ENCODE measurements at places on chromosomes 6 and 20.

GRCh38 chr6:139242457-139243240 is 49.1 kb downstream of the TXLNB start:
- no peak for DNase-seq

DNA sequence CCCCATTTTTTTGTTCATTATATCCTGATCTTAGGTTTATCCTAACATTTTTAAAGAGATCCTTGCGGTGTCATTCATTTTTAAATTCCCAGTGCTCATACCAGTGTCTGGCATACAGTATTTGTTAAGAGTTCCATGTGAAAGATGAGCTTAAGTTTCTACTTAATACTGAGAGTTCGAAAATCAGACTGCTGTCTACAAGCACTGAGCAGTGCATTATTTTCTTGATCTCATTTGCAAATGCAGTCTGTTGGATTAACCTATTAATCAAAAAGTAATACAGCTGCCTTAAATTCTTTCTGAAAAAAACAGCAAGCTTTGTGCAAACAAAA is 663 bp downstream of the COQ3 start:
- peak; percentile 62 for DNase-seq

GRCh38 chr6:36840432-36841403 is 1.5 kb upstream of the CPNE5 start:
- no peak for DNase-seq

DNA sequence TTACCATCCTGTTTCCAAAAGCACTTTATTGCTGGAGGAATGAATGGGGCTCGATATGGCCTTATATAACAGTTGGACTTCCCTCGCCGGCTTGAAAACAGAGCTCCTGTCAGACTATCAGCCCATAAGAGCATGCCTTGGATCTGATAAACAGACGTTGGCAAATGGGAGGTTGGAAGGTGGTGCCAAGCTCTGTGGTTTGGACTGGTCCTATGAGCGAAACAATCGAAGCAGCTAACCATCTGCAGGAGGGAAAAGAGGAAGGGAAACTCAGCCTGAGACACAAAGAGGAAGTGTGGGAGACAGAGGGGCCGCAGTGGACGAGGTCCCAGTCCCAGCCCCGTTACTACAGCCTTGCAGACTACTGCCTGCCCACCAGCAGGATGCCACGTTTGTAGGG is 92.9 kb downstream of the TFAP2C start:
- DNase-seq = peak; percentile 91

GRCh38 chr20:42701948-42702347 is 487.8 kb downstream of the PTPRT start:
- no peak for DNase-seq

- no peak for DNase-seq
Observed at GRCh38 chr20:39661833-39662232, 699.7 kb downstream of the DHX35 start.

DNA sequence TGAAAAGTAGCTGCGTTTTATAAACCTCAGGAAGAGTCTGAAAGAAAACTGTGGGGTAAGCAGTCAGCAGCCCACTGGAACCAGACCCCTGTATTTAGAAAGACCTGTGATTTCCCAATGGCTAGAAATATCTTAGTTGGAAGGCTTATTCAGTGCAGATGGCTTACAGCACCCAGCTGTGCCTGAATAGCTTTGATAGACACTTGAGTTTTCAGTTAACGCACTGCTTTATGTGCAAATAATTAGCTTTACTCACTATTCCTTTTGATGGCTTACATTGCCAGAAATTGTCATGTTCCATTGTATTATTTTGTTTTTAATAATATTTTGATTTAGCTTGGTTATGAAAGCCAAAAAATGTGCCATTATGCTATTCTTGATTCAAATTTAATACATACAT is 465.3 kb upstream of the SYNCRIP start:
- no peak for DNase-seq

DNA sequence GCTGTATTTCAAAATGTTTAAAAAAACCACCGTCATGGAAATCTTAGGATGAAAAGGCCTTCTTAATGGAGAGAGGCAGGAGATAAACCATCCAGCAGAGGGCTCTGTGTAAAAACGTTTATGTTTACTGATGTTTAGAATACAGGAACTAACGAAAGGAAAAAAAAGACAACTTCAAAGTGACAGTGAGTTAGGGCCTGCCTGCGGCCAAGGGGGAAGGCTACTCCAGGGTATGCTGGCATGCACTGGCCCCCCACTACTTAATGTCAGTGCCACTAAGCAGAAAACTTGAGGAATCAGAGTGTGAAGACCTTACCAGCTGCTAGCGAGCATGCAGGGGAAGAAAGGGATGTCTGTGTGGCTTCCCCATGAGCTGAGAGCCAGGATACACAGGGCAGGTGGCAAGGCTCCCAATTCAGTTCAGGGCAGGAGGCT is 47.7 kb downstream of the AKAP7 start:
- DNase-seq = peak; percentile 63

- DNase-seq = no peak
Observed at GRCh38 chr6:89951574-89952104, 57.4 kb downstream of the GJA10 start.

DNA sequence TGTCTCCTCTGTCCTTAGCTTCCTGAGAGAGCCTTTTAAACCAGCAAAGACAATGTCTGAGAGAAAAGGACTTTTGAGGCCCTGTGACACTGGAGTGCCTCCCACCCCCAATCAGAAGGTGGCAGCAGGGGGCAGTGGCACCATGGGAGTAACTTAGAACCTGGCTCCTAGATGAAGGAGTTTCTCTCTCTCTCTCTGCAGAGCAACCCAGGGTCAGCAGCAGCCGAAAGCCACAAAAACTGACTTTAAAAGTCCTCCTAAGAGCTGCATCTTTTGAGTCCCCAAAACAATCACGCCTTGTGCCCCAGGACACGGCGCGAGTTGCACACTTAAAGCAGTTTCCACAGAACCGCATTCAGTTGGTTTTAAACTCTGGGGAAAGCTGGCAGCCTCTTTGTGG is 5.3 kb upstream of the TCP11 start:
- DNase-seq = peak; percentile 74

DNA sequence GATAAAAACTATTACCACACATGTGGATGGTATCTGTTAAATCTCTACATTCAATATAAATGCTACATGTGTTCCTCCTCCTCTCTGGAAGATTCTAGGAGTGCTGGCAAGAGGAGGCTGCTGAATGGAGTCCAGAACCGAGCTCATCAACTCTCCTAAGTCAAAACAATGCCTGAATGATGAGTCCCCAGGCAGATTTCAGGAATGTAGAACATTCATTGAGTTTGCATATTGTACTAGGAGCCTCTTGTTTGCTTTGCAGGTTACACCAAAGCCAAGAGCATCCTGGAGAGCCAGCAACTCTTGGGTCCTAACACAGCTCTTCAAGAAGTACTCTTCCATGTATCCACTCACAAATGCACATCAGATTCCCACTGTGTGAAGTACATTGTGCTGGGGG is 117.6 kb upstream of the UST start:
- no peak for DNase-seq

DNA sequence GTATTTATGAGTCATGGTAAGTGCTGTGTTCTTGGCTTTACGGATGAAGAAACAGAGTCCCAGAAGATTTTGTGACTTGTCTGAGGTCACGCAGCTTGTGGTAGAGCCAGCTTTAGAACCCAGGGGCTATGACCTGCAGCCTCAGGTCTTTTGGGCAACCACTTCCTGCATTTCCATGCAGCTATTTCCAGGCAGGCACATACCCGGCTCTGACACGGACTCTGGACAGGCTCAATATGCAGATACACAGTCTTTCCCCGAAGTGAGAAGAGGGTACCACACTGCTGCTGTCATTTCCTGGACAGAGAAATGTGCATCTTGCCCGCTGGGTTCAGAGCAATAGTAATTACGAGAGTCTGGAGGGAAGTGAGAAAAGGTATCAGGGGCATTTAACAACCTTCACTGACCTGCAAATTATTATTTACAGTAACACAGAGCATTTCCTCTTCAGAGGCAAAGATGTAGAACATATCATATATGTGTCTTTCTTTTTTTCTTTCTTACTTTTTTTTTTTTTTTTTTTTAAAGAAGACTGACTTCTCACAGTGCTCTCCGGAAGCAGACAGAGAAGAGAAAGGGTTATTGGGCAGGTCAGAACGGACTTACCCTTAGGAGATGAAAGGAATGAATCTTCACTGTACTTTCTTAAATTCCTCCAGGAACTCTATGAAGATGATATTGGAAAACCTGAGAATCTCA is 185.1 kb downstream of the CLIC5 start:
- no peak for DNase-seq

- no peak for DNase-seq
Observed at GRCh38 chr6:88823998-88824397, 139.4 kb downstream of the RNGTT start.

- DNase-seq = no peak
Observed at GRCh38 chr6:45576648-45577624, 199.2 kb upstream of the SUPT3H start.

GRCh38 chr20:13772529-13772928 is 12.2 kb downstream of the ESF1 start:
- DNase-seq = no peak

GRCh38 chr20:64101731-64102621 is 5.4 kb downstream of the NPBWR2 start:
- DNase-seq = peak; percentile 89

GRCh38 chr6:5205877-5206850 is 54.6 kb downstream of the LYRM4 start:
- no peak for DNase-seq

- DNase-seq = no peak
Observed at GRCh38 chr6:7145885-7146828, 38.4 kb downstream of the RREB1 start.

DNA sequence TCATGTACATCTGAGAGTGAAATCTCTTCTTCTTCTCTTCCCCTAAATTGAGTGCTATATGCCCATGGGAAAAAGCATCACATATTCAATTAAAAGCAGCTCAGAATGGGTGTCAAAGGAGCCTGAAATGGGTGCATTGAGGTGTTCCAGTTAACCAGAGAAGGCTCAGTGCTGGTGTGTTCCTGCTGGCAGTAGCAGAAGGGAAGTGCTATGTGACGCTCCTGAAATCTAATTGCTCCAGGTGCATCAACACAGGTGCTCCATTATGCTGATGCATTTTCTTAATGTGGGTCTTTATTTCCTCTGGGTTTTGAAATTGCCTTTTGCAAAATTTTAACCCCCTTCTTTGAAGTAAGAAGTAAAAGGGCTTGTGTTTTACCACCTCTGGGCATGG is 17.9 kb downstream of the SLC22A2 start:
- DNase-seq = no peak

GRCh38 chr6:115602466-115602865 is 458.2 kb downstream of the FRK start:
- DNase-seq = no peak

DNA sequence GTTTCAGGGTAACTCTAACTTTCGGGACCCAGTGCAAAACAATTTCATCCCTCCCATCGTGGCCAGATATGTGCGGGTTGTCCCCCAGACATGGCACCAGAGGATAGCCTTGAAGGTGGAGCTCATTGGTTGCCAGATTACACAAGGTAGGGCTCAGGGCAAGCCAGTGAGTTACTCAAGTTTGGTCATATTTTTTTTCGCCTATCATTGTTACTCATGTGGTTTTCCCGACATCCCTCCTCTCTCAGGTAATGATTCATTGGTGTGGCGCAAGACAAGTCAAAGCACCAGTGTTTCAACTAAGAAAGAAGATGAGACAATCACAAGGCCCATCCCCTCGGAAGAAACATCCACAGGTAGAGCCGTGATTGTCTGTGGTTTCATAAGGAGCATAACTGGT is 58.2 kb downstream of the DCBLD1 start:
- no peak for DNase-seq

- no peak for DNase-seq
Observed at GRCh38 chr6:16413399-16413798, 175.0 kb downstream of the GMPR start.

- peak; percentile 92 for DNase-seq
Observed at GRCh38 chr20:3781153-3781910, at the start of gene SPEF1. Gene SPEF1 (minus strand): TSS chr20:3781448. CDS start chr20:3781287, 161 bp downstream.

- no peak for DNase-seq
Observed at GRCh38 chr20:46135856-46136633, 17.9 kb downstream of the CD40 start.

DNA sequence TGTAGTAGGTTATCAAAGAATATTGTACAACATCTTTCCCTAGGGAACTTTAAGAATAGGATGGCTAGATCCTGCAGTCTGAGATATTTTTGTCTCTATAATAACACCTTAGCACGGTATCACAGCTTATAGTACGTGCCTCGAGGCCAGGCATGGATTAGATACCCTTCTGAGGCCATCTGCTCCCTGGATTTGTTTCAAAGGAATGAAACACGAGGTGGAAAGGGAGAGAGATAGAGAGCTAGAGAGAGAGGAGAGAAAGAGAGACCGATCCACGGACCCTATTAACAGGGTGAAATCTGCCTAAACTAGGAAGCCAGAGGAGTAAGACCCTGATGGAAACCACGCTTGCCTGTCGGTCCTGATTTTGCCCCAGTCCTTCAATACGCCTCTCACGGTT is 92.5 kb downstream of the CD83 start:
- no peak for DNase-seq

DNA sequence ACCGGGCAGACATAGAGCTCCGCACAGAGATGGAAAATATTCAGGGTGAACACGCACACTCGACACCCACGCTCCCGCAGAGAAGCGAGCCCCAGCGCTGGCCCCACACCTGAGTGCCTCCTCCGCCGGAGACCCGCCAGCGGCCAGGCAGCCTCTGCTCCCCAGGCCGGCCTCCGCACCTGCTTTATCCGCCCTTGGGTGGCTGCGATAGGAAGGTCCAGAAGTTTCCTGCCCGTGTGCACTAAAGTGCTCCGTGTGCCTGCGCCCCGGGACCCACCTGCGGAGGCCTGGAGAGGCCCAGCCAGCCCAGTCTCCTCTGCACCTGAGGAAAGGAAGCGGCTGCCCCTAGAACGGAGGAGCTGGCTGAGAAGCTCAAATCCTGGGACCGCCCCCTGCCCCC is 10.8 kb upstream of the FOXC1 start:
- DNase-seq = no peak

DNA sequence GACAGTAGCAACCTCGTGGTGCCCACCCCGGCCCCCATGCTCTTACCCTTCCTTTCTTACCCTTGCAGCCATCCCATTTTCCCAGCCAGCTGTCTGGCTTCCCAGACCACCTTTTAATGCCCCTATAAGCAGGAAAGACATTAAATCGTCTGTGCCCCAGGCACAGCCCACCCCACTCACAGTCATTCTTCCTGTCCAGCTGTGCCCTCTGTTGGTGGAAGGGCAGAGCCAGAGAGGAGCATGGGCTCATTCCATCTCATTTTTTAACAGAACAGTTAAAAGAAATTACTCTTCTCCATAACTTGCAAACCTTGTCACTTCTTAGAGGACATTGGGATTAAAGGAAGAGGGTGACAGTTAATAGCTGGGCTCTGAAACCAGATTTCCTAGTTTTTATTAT is 240.5 kb downstream of the NRN1 start:
- DNase-seq = peak; percentile 62

DNA sequence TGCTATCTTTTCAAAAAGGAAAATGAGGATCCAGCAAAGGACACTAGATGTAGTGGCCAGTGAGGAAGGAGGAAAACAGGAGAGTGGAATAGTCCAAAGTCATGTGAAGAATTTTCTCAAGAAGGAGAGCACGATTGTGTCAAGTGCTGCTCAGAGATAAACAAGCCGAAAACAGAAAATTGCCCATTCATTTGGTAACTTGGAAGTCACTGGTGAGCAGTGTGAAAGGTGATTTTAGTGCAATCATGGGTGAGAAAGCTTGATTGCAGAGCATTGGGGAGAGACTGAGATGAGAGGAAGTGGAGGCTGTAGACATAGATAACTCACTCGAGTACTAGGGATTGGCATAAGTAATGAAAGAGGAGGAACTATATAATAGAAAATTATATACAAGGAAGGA is 26.0 kb upstream of the PRDM1 start:
- DNase-seq = no peak

- DNase-seq = no peak
Observed at GRCh38 chr6:15483060-15483459, 179.8 kb downstream of the DTNBP1 start.

Measured in Karpas-422 (cell line).